Spinal cord (tissue), 10 donors: ENCODE measurements at places on chromosomes 3 and 15.

GRCh38 chr15:38144921-38145320 is 107.7 kb upstream of the SPRED1 start:
- DNase-seq: no peak

GRCh38 chr3:48688737-48689075 is 3.0 kb upstream of the NCKIPSD start:
- no peak for DNase-seq

DNA sequence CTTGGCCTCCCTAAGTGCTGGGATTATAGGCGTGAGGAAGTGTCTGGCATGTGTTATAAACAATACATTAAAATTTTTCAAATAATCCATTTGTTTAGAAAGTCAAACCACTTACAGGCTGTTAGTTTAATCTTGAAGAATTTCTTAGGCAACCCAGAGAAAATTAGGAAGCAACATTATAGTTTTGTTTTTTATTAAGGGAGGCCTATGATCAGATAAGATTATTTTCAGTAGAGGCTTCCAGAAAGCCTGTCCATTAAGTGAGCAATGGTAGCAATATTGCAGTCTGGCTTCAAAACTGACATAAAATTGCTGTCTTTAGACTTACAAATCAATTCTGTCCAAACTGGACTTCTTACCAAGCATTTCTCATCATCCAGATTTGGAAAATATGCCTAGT is 49.6 kb downstream of the CD47 start:
- DNase-seq: no peak

DNA sequence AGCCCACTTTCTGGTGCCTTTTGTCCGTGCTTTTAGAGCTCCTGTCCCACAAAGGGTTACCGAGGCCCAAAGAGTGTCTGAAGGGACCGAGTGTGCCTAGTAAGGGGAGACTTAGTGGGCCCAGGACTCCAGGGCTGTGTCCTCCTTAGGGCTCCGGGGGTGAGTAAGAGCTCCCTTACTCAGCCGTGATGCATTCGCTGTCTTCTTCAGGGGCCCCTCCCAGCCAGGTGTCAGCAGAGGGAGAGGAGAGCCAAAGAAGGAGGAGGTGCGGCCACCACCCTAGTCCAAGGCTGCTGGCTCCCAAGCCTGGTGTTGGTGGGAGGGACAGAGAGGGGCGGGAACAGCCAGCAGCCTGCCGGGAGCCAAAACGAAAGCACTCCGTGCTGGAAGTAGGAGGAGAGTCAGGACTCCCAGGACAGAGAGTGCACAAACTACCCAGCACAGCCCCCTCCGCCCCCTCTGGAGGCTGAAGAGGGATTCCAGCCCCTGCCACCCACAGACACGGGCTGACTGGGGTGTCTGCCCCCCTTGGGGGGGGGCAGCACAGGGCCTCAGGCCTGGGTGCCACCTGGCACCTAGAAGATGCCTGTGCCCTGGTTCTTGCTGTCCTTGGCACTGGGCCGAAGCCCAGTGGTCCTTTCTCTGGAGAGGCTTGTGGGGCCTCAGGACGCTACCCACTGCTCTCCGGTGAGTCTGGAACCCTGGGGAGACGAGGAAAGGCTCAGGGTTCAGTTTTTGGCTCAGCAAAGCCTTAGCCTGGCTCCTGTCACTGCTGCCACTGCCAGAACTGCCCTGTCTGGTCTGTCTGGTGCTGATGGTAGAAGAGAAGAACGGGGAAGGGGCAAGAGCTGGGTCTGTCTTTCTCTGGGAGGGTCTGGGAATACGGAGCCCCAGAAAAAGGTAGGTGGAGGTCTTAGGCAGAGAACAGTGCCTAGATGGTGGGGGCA is at the start of gene IL17RC:
TSS of gene IL17RC (plus strand) at position 365 of the 947 bp plus-strand sequence. CDS start at position 583, 218 bp downstream.
- DNase-seq: no peak

GRCh38 chr15:42504631-42505030 is 9.2 kb downstream of the SNAP23 start:
- no peak for DNase-seq

- no peak for DNase-seq
Measured at GRCh38 chr3:36165509-36166290, 214.6 kb upstream of the STAC start.

GRCh38 chr3:179088306-179088705 is 16.7 kb upstream of the ZMAT3 start:
- DNase-seq: no peak

- no peak for DNase-seq
Measured at GRCh38 chr15:101048581-101049030, 129.4 kb downstream of the LRRK1 start.

DNA sequence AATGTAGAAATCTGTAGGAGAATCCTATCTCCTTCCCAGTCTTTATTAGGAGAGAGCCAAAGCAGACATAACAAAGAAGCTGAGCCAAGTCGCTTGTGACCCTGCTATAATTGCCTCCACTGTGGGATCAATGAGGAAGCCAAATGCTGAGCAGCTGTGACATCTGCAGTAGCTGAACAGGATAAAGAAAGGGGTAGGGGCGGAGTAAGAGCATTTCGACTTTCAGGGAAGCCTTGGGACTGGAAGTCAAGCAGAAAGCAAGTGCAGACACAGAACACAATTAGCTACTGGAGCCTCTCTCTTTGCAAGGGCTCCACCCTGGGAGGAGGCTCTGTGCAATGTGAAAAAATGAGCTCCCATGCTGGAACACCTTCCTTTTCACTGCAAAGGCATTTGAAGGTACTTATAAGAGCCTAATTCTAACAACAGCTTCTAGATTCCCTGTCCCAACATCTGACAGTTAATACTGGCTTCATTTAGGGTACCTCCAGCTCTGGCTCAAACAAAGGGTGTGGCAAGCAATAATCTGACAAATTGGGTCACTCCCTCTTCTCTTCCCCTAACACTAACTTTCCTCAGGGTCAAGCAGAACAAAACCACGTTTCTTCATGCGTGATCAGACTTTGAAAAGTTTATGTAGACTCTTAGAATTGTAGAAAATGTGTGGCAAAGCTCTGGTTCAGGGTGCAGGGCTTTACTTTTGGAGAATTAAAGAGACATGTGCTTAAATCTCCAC is 166.4 kb downstream of the CADPS start:
- DNase-seq: no peak

DNA sequence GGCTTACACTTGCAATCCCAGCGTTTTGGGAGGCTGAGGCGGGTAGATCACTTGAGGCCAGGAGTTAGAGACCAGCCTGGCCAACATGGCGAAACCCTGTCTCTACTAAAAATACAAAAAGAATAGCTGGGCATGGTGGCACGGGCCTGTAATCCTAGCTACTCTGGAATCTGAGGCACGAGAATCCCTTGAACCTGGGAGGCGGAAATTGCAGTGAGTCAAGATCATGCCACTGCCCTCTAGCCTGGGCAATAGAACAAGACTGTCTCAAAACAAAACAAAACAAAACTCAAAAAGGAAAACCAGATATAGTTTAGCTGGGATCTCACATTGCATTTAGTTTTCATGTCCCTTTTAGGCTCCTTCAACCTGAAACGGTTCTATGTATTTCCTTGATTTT is 2.9 kb upstream of the USP50 start:
- DNase-seq: no peak

- DNase-seq: no peak
Measured at GRCh38 chr3:12273045-12273695, 15.7 kb upstream of the PPARG start.

GRCh38 chr3:50373146-50374051 is 14.1 kb upstream of the TMEM115 start:
- no peak for DNase-seq

GRCh38 chr3:17911986-17912760 is 169.7 kb upstream of the TBC1D5 start:
- no peak for DNase-seq

GRCh38 chr3:14201940-14202684 is 23.5 kb downstream of the LSM3 start:
- DNase-seq: no peak

GRCh38 chr15:41573396-41573795 is 14.4 kb downstream of the TYRO3 start:
- DNase-seq: no peak

- no peak for DNase-seq
Measured at GRCh38 chr15:56767315-56767714, 34.0 kb upstream of the ZNF280D start.

DNA sequence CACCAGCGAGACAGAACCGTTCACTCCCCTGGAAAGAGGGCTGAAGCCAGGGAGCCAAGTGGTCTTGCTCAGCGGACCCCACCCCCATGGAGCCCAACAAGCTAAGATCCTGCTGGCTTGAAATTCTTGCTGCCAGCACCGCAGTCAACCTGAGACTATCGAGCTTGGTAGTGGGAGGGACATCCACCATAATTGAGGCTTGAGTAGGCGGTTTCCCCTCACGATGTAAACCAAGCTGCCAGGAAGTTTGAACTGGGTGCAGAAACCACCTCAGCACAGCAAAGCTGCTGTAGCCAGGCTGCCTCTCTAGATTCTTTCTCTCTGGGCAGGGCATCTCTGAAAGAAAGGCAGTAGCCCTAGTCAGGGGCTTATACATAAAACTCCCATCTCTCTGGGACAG is 151.0 kb downstream of the MBNL1 start:
- no peak for DNase-seq

- DNase-seq: no peak
Measured at GRCh38 chr3:128383316-128384235, 83.1 kb downstream of the DNAJB8 start.
